ENCODE measurements at places on chromosomes 6 and 20.

DNA sequence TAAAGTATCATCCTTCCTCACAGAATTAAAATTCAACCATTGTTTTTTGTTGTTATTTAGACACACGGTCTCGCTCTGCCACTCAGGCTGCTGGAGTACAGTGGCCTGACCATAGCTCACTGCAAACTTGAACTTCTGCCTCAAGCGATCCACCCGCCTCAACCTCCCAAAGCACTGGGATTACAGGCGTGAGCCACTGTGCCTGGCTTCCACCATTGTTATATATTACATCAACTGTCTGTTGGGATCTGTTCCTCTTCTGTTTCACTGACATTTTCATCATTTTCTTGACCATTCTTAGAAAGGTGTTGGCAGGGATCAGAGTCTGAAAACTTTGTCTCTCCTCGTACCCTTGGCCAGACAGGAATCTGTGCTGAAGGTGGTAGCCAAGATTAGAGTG is 21.3 kb upstream of the TULP1 start:
- DNase-seq = no peak

DNA sequence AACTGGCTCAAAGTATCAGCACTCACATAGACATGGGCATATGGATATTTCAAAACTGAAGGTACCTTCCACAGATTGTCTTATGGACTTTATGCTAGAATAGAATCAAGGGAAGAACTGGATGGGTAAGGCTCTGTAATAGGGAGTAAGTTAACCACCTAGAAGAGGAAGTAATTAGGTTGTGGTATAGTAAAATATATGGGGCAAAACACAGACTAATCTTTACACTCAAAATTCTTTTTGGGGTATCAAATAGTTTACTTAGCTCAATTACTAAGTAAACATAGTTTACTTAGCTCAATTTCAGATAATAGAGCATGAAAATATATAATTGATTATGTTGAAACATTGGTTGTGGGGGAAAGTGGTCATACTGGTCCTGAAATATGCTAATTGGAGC is 94.2 kb upstream of the ATXN1 start:
- DNase-seq = no peak

DNA sequence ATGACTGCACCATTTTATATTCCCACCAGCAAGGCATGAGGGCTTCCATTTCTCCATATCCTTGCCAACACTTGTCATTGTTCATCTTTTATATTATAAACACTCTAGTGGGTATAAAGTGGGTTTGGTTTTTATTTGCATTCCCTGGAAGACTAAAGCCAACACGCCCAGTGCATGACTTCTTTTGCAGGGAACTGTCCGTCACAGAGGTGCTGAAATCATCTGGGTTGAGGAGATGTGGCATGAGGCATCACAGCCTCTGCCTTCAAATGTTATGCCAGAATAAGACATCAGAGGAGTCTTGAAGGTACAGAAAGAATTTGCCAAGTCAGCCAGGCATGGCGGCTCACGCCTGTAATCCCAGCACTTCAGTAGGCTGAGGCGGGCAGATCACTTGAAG is 29.9 kb upstream of the FAM210B start:
- DNase-seq = peak; percentile 4

DNA sequence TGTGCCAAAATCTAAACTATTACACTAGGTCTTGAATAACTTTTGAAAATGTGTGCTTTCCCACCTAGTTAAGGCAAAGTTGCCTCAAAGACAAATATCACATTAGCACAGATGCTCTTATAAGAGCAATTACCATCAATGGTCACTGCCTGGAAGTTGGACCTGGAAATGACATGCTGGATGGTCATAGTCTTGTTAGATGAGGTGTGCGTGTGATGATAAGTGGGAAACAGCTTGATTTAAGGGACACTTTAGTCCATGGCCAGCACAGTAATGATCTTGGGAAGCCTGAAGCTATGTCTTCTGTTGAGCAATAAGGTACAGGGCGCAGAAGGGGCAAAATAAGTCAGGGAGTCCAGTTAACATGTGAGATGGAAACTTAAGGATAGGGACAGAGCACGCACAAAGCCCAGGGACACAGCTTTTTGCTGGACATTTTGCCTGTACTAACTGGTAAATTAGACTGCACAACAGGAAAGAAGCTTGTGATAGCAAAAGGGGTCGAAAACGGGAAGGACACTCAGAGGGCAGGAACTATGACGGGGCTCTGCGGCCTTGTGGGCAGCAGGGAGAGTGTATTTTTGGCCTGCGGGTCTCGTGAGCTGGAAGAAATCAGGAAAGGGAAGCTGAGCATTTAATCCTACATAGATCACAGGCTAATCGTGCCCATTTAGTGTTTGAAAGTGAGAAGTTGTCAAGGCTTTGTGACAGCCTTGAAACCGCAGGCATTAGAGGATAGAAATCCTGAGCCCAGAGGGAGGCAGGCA is 66.7 kb upstream of the BMP2 start:
- DNase-seq = no peak

- no peak for DNase-seq
These were observed 34.3 kb upstream of the COL9A1 start for GRCh38 chr6:70336996-70337742.

- no peak for DNase-seq
These were observed 33.5 kb downstream of the BCL2L1 start for GRCh38 chr20:31689141-31689540.

- DNase-seq = no peak
These were observed 13.3 kb downstream of the PKHD1 start for GRCh38 chr6:52074155-52074554.

GRCh38 chr6:28729501-28730402 is 194.0 kb downstream of the TRIM27 start:
- DNase-seq = no peak

DNA sequence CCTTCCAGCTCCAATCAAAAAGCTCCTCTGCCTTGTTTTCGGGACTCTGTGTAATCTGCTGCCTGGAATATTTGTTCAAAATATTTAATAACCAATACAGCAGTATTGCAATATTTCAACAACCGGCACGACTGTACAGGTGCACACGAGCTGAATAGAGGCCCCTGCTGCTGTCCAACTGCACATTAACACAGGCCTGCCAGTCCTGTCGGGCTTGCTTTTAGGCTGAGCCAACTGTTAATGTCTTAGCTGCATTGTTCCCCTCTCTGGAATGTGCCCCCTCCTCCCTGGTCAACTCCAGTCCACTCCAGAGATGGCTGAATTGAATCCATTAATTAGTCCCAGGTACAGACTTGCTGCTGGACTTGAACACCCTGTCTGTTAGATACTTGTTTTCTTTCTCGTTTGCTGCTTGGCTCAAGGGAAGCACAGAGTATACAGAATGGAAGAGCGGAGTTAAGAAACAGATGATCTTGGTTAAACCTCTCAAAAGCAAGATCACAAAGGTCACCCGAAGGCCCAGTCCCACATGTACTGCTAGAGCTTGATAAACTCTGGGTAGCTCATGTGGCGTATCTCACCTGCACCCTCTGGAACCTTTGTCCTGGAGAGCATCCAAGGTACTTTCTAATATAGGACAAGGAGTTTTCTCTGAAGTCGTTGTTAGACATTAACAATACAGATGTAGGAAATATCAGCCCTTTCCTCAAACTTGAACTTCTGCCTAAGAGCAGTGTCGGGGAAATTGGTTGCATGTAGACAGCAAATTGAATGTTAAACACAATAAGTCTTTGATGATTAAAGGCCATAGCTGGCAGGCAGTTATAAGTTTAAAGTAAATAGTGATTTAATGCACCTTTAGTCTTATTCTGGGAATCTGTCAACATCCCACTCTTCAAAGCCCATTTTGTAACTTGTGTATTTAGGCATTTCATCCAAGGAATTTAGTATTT is 31.9 kb downstream of the SHLD1 start:
- DNase-seq = no peak

DNA sequence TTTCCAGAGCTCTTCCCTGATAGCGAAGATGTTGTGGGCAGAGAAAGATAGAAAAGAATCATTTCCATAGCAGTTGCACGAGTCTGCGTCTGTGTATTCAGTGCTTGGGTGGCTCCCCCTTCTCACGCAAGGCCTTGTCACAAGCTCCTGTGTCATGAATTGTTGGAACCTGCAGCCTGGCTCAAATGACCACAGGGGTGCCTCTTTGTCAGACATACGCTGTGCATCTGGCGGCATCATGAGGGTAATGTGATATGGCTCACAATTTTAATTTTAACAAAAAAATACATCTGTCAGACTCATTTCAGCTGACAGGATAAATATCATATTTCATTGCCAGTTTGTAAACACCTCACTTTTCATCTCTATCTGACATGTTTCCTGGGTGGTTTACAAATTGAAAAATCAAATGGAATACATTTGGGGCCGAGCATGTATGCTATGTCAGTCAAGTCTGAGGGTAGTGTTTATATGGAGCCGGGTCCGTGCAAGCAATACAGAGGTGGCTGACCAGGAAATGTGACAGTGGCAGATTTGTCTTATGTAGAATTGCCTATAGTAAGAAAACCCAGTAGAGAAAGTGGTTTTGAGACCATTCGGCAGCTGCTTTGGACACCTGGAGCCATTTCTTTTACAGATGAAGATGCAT is 90.9 kb downstream of the CAP2 start:
- DNase-seq = no peak

DNA sequence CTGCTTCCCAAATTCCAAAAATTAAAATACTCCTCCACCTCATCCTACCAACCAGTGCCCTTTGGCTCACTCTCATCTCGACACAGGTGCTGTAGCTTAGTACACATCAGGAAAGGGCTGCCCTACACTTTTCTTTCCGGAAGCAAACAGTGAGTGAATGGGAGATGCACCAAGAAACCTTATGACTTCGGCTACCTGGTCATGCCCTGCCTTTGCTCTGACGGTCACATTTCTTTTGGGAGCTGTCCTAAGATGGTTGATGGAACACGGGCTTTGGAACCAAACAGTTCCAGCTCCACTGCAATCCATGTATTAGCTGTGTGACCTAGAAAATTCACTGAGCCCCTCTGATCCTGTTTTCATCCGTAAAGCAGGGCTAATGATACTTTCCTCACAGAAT is 92.7 kb upstream of the ASF1A start:
- no peak for DNase-seq

DNA sequence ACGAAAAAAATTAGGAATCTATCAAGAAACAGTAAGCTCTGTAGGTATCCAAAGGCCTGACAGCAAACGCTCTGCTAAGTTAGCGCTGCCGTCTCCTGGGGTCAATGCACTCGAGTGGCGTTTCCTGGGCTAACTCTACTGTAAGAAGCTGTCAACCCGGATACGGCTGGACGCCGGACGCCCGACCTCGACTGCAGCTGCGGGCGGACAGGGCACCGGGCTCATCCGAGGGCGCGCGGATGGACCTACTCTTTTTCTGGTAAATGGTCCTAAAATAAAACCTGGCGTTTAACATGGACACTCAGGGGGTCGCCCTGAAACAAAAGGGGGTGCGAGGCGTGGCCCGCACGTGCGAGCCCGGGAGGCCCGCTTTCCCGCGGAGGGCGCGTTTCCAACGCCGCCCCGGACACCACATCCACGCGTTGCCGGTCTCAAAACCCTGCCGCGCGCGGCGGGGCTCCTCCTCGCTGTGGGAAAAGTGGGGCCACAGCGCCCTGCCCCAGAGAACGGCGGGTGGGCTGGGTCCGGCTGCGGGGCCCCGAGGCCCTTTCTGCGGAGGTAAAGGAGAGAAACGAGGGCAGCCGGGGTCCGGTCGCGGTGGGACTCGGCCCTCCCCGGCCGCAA is 537 bp downstream of the TCP1 start:
- DNase-seq = peak; percentile 56
